ENCODE measurements at places on chromosomes 12 and 14.

DNA sequence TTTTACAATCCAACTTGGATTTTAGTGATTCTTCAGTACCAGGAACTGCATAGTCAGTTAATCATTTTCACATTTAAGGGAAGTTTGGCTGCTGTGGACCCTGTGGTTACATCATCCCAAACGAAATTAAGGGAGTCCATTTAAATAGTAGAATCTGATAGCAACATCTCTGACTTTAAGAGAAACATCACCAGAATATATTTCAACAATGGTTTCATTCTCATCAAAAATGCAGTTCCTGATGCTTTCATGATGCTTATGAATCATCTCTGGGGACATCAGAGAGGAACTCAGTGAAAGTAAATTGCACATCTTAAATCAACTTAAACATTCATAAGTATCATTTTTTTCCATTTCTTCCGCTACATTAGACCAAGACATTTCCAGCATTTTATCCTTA is 1170.7 kb downstream of the FSCB start:
- no peak for DNase-seq

GRCh38 chr12:109286252-109286651 is 22.8 kb downstream of the FOXN4 start:
- no peak for DNase-seq

- DNase-seq, result no peak
Observed at GRCh38 chr12:6752167-6752920, 597 bp downstream of the MLF2 start.

- no peak for DNase-seq
Observed at GRCh38 chr14:89378119-89378518, 38.9 kb downstream of the FOXN3 start.

DNA sequence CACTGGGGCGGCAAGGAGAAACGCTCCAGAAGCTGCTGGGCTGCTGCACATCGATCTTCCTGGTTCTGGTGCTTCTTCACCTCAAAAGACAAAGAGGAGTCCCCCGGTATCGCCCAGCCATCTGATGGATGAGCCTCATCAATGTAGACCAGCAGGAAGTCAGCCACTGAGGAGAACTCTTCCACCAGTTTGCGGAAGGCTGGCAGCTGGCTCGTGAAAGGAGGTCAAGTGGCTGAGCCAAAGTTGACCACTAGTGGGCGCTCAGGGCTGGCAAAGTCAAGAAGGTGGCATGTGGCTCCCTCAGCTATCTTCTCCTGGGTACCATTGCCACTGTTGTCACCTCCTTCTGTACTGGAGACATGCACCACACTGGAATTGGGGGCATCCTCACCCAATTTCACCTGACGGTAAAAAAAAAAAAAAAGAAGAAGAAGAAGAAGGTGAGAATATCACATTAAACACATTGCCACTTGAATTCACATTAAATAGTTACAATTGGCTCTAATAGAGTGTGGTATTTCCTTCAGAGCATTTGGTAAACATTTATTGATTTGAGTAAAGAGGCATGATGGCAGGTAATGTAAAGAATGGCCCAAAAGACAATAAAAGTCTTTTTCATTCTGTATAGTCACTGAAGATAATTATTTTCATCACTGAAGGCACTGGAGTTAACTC is 8.3 kb downstream of the DIO2 start:
- DNase-seq, result no peak

- no peak for DNase-seq
Observed at GRCh38 chr14:89409961-89410360, 7.1 kb downstream of the FOXN3 start.

DNA sequence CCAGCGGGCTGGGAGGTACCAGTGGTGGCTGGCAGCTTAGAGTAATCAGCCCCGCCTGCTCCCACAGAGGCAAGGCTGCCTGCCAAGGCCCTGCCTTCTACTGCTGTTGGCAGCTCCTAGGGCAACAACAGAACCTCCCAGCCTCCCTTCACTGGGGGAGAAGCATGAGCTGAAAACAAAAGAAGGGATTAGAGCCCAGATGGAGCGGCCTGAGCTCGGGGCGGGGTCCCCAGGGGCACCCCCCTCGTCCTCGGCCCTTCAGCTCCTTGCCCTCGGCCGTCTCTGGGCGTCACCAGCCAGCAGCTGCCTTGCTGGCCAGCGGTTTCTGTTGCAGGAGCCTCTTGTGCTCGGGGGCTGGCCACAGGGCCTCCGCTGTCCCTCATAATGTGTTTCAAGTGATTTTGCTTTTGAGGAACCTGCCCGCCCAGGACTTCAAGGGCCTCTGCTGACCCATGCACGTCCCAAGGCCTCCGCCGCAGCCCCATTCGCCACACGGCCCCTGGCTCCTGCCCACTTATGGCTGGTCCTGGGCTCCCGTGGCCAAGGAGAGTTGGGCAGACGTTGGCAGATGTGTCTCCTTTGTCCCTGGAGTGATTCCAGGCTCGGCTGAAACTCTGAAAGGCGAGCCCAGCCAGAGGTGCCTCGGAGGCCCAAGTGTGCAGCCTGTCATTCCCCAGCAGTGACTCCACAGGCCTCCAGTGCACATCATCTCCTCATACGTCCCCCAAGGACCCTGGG is 49.7 kb downstream of the PSMA6 start:
- no peak for DNase-seq

DNA sequence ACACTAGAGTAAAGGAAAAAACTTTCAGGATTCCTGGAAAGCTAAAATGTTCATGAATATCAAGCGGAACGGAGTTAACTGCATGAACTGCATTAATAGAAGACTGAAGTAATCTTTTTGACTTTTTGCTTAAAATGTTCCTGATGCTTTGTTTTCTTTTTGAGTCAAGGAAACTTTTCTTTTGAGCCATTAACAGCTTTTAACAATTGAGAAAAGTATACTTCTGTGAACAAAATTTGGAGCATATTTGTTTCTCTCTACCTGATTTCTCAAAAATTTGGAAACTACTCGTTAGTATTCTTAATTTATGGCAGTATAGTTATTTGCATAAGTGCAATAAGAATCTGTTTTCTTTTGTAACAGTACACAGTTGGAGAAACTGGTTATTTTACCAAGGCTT is 78.5 kb downstream of the CALM1 start:
- no peak for DNase-seq

DNA sequence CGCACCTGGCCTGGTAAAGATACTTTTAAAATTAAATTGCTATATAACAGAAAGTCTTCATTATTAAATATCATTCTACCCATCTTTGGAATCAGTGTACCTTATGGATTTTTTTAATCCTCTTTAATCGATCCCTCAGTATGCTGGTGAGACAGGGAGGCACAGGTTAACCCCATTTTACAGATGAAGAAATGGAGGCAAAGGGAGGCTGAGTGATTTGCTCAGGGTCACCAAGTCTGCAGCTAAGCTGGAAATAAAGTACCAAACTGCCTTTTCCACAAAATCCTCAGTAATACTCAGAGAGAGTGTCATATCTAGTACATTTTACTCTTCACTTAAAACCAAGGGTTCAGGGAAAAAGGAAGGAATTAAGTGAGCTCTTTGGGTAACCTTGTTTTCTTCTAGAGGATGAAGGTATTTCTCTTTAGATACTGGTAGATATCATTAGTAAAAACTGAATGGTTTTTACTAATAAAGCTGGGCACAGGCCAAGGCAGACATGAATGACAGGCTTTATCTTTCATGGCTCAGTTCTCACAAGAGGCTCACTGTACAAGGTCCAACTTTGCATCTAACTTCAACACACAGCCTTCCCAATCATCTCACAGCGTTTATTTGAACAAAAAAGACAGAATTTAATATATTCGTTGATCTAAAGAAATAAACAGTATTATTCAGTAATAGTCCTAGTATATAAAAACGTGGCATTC is 35.3 kb upstream of the TTC7B start:
- no peak for DNase-seq

- no peak for DNase-seq
Observed at GRCh38 chr12:2080604-2081003, 27.8 kb downstream of the CACNA1C start.

GRCh38 chr14:104552738-104553125 is 26.8 kb upstream of the C14orf180 start:
- no peak for DNase-seq

DNA sequence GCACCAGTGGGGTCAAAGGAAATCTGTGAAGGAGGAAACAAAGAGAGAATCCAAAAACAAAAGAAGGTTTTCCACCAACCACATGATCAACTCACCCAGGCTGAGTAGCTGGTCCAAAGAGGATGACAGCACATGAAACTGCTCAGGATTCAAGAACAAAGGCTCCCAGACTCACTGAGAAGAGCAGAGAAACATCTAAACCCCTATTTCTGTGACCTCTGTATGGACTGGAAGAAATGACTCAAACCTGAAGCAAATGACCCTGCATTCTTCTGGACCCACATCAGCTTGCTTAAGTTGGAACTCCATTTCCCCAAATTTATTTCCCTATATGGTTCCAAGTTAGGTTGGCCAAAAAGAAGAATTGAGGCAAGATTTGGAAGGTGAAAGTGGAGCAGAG is 26.3 kb downstream of the TC2N start:
- no peak for DNase-seq

DNA sequence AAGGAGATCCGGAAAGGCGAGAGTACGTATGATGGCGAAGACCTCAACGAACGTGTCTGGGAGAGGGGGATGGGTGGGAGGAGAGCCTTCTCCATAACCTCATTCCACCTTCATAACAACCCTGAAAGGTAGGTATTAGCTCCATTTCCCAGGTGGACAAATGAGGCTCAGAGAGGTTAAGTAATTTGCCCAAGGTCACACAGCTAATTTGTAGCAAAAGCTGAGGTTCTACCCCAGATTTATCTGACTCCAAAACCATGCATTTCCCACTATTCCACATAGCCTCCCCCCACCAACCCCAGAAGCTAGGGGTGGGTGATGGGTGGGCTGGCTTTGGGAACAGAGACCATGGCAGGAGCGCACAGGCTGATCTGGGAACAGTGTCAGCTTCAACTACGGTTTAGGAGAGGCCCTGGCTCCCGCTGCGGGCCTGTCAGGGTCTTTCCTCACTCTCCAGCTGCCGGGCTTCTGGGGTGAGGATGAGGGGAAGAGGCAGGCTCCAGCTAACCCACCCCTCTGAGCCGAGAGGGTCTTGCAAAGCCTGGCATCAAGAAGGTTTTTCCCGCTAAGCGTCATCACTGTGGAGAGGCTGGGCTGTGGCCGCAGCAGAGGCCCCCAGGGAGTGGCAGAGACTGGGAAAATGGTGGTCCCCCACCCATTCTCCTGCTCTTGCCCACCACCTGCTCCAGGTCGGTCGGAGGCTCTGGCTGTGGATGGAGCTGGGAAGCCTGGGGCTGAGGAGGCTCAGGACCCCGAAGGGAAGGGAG is 8.9 kb downstream of the CHGA start:
- DNase-seq, result no peak

GRCh38 chr14:92970271-92970670 is 47.3 kb downstream of the CHGA start:
- no peak for DNase-seq

DNA sequence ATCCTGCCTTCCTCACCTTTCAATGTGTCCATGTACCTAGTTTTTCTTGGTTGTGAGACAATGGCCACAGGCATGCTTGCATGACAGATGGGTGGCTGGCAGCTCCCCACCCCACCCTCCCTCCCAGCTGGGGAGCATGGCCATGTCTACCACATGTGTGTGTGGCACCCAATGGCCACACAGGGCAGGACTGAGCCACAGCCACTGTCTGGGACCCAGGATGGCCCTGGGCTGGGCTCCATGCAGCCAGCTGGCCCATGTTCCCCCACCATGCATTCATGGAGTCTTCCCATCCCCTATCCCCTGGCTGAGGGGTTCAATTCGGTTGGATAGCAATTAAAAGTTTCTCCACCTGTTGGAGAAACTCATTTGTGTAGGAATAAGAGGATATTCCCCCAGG is 566.0 kb upstream of the USP15 start:
- DNase-seq, result no peak

DNA sequence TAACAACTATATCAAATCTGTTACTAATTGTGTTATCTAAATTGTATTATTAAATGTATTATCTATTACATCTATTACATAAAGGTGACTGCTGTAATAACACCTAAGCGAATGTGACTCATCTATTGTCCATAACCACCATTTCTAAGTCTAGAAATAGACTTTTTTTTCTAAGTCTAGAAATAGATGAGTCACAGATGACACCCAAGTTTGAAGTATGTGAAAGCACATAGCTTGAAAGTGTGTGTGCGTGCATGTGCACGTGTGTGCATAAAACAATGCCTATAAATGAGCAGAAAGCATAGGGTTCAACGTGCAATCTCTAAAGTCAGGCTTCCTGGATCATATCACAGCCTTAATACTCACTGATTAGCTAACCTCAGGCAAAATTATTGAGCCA is 451.3 kb upstream of the USP15 start:
- DNase-seq, result no peak

DNA sequence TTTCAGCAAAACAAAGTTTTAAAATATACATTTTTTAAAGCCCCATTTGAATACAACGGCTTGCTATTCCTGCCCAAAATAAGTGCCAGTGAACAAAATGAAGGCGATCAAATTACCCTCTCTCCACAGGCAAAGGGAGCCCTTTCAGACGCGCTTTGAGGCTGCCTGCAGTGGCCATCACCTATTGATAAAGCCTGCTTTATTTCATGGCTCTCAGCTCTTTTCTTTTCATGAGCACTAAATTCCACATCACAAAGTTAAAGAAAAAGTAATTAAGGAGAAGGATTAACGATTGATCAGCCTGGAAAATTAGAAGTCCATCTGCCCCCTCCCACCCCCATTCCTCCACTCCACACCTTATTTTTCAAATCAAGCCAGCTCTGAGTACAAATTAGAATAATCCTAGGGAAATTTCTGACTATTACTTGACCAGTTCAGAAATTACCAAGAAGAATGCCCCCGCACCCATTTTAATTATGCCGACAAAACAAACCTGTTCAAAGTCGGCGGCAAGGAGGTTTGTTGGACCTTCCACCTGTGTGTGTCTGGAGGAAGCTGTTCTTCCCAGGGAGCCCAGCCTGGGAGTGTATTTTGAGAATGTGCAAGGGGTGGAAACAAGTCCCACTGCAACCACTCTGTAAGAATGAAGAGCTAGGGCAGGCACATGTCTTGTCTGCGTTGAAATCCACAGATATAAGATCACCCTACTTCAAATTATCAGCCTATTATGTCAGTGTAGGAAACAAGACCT is 64.2 kb upstream of the RIC8B start:
- DNase-seq, result peak; percentile 10

DNA sequence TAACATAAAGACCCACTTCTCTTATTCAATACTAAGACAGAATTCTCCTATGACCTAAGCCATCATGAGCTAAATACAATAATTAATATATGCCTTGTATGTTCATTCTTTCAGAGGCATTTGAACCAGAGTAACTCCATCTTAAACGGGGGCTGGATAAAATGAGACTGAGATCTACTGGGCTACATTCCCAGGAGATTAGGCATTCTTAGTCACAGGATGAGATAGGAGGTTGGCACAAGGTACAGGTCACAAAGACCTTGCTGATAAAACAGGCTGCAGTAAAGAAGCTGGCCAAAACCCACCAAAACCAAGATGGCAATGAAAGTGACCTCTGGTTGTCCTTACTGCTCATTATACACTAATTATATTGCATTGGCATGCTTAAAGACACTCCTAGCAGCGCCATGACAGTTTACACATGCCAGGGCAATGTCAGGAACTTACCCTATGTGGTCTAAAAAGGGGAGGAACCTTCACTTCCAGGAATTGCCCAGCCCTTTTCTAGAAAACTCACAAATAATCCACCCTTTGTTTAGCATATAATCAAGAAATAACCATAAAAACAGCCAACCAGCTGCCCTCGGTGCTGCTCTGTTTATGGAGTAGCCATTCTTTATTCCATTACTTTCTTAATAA is 260.7 kb downstream of the SSPN start:
- DNase-seq, result no peak

- no peak for DNase-seq
Observed at GRCh38 chr14:72583316-72584272, 310.3 kb downstream of the DPF3 start.

Measured in NCI-H748 treated with DMSO at 0.1 percent for 48 hours (cell line).